Iris pigment epithelial cell (primary cell): ENCODE measurements at places on chromosomes 2 and 18.

DNA sequence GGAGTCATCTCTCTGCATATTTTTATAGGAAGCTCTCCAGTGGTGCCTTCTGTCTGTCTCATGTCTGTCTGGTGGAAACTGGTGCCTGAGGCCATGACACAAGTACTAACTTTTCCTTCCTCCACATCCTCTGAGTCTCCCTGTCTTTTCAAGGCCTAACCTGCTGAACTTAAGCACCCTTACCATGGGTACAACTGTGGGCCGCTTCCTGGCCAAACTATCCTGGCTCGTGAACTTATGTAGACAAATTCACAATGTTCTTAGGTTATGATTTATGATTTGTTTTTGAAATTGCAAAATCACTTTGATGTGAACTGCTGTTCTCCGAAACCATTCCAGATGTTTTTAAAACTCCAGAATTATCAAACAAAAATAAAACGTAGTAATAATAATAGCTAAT, 804.5 kb upstream of the POU3F3 start:
- no peak for DNase-seq

GRCh38 chr2:74575320-74575719, 20.8 kb downstream of the DOK1 start:
- no peak for DNase-seq

DNA sequence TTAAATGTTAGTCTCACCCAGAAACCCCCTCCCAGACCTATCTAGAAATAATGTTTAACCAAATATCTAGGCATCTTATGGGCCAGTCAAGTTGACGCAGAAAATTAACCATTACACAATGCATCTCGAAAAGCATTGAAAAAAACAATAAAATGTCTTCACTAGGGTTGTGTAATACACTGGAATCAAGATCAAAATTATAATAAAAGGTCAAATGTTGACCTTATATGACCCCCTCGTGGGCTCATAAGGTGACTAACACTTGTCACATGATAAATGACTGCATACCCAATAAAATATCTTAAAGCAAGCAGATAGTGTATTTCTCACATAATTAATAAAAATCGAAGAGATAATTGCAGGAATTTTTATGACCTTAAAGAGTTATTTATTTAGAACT, 447.9 kb upstream of the DSEL start:
- DNase-seq = no peak

DNA sequence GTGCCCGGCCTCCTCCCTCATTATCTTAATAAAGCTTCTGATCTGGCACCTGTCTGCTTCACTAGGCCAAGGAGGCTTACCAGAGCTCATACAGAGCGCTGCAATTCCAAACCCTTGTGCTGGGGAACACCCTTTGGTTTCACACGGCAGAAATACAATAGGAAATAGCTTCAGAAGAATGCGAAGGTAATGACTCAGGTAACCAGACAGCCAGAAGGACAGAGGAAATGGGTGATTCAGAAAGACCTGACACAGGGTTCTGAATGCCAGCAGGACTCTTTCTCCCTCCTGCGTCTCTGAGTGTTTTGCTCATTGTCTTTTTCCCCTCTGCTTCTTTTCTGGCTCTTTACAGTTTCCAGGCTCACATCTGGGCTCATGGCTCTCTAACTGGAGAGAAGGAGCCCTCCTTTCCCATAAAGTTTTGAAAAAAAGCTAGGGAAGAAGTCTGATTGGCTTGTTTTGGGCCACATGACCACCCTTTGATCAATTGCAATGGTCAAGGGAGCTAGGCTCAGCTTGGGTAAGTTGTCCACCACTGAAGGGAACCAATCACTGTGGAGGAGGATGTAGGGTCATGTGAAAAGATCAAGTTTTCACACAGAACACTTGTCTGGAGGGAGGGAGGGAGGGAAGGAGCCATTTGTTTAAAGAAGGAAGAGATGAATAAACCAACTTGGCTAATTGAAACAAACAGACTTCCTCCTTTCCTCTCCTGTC, 90.5 kb upstream of the UPP2 start:
- DNase-seq = peak; percentile 7

DNA sequence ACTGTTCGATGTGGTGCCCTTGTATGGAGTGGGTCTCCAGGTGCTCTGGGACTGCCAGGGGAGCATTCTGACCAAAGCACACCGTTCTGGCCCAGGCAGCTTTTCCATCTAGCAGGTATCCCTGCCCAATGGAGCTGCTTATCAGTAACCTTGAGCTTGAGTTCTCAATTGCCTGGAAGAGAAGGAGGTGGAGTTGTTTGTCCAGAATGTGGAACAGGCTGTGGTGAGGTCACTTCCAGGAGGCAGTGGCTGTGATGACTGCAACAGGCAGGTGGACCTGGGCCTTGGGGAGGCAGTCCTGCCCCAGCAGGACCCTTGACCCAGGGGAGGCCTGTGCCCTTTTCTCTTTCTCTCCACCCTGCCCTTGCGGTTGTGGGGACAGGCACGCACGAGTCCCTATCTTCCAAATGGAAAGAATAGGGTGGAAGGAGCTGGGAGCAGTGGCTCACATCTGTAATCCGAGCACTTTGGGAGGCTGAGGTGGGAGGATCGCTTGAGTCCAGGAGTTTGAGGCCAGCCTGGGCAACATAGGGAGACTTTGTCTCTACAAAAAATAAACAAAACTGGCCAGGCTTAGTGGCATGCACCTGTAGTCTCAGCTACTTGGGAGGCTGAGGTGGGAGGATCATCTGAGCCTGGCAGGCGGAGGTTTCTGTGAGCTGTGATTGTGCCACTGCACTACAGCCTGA, 66.2 kb upstream of the MCFD2 start:
- DNase-seq = no peak

DNA sequence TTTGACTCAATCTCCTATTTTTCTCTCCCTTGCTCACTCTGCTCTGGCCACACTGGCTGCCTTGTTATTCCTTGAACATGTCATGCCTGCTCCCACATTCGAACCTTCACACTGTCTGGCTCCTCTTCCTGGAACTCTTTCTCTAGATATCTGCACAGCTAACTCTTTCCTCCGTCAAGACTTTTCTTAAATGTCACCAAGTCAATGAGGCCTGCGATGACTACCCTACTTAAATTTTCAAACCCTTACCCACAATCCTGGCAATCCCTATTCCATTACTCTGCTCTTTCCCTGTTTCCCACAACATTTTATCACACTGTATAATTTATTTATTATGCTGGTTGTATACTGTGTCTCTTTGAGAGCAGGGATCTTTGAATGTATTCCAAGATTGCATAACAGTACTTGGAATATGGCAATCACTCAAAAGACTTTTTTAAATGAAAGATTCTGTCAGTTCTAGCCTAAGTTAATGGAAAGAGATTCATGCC, 206.2 kb downstream of the SRBD1 start:
- peak; percentile 6 for DNase-seq

DNA sequence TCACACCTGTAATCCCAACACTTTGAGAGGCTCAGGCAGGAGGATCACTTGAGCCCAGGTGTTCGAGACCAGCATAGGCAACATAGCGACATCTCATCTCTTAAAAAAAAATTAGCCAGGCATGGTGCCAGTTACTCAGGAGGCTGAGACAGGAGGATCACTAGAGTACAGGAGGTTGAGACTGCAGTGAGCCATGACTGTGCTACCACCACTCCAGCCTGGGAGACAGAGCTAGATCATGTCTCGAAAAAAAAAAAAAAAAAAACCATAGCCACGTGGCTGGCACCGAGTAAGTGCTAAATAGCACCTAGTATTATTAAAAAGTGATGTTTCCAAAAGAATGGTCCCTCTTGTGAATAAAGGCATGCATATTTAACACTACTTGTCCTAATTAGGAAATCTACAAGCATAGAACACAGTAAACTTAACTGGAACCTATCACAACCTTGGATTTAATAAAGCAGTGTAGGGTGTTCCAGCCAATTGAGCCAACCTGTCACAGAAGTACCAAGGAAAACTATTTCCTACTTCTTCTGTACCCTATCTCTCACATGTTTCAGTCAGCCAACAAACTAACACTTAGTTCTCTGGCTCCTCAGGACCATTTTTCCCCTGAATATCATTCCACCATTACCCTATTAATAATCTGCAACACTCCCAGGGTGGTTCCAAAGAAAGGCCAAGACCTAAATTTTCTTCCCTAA, 8.8 kb downstream of the RAB1A start:
- no peak for DNase-seq

DNA sequence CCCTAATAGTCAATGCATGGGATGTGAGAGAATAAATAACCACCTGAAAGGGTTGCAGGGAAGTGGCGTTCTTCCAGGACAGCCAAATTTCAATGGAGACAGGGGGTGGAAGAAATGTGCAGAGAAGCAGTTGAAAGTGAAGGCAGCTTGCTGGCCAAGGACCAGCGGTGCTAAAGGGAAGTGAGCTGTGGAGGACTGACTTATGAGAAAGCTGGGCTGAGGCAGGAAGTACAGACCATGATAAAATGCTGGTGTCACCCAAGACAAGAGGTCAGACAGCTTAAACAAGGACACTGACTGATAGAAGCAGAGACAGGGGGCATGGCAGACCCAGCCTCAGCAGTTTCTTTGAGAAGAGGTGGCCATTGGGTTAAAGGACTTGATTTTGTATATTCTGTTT, 106.7 kb downstream of the DTNB start:
- DNase-seq = peak; percentile 62

- no peak for DNase-seq
Measured at GRCh38 chr2:122863532-122863931, 1108.1 kb downstream of the TSN start.

DNA sequence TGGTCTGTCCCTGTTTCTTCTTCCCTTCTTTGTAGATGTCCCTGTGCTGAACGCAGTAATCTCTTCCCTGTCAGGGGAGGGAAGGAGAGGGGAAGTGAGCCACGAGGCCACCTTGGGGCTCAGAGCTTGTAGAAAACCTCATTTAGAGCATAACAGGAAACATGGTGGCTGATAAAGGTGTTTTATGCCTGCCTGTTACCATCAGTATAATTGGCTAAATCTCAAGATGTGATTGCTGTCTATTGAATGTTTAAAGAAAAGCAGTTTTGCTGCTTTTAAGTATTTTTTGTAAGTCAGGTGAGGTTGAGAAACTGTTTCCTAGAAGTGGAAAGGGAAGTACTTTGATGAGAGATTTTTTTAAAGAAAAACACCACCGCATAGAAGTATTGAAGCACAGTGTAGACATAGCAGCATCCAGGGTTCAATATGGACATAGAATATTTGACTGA, 59.7 kb upstream of the PDK1 start:
- DNase-seq = no peak

- DNase-seq = no peak
Measured at GRCh38 chr18:49854681-49855080, 41.3 kb upstream of the ACAA2 start.

DNA sequence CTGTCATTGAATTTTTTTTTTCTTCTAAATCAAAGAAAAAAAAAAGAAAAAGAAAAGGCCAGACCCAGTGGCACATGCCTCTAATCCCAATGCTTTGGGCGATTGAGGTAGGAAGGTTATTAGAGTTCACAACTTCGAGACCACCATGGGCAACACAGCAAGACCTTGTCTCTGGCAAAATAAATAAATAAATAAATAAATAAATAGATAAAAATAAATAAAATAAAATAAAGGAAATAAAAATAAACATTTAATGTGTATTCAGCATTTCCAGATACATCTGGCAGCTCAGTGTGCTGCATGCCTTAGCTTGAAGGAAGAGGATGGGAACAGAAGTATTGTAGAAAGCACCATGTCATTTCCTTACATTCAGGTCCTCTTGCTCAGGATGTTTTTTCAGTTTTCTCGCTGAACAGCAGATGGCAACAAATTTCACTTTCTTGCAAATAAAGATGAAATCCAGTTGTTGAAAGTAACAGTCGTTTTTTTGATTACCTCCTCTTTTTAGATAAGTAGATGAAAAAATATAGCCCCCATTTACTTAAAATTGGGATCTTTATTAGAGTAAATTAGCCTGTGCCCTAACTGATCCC, 25.7 kb upstream of the FAM178B start:
- DNase-seq = peak; percentile 72

GRCh38 chr2:112293636-112294401, 18.4 kb downstream of the ZC3H6 start:
- DNase-seq = no peak

GRCh38 chr2:25895018-25895417, 16.7 kb upstream of the ASXL2 start:
- no peak for DNase-seq

- DNase-seq = peak; percentile 90
Measured at GRCh38 chr2:241620419-241620769, 16.6 kb downstream of the THAP4 start.

- no peak for DNase-seq
Measured at GRCh38 chr2:20465716-20466394, 19.0 kb downstream of the RHOB start.

- DNase-seq = no peak
Measured at GRCh38 chr2:231046916-231047273, 9.6 kb downstream of the C2orf72 start.

DNA sequence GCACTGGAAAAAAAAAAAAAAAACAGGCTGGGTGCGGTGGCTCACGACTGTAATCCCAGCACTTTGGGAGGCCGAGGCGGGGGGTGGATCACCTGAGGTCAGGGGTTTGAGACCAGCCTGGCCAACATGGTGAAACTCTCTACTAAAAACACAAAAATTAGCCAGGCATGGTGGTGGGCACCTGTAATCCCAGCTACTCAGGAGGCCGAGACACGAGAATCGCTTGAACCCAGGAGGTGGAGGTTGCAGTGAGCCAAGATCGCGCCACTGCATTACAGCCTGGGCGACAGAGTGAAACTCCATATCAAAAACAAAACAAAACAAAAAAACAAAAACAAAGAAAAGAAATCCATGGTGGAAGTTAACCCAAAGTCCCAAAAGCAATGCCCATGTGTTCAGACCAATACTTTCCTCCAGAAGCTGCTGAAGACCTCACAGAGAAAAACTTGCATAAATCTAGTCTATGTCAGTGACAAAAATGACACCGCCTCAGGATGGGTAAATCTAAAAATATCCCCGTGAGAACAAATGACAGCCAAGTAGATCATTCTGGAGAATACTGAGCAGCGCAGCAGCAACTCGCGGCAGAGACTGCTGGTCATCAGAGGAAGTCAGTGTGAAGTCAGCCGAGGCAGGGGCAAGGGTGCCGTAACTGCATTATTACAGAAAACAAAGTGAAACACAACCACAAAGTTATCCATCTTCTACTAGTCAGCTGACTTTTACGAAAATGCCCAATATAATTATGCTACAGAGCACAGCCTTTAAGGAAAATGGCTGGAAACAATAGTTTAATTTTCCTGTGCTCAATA, 41.0 kb downstream of the LPIN2 start:
- DNase-seq = no peak

DNA sequence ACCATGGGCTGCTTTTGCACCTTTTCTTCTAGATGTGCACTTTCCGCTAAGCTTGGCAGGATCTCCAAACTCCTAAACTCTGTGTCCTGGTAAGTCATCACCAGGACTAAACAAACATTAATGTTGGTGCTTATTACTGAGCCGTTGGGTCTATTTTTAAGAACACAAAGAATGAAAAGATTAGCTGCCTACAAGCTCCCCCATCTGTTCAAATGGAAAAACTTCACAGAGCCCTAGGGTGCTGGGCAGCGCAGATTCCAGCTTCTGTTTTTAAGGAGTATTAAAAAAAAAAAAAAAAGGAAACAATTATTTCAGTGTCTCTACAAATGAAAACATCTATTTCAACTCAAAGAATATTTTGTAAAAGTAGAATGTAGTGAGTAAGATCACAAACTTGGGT, 97.8 kb upstream of the AQP4 start:
- DNase-seq = no peak
